ENCODE measurements at places on chromosomes 6 and 20. TPM values are rescaled to one million over a fixed set of nuclear protein-coding genes. Genes with fewer than 3 reads are reported as not detected.

The HRH3 gene
- total RNA-seq = not detected

DNA sequence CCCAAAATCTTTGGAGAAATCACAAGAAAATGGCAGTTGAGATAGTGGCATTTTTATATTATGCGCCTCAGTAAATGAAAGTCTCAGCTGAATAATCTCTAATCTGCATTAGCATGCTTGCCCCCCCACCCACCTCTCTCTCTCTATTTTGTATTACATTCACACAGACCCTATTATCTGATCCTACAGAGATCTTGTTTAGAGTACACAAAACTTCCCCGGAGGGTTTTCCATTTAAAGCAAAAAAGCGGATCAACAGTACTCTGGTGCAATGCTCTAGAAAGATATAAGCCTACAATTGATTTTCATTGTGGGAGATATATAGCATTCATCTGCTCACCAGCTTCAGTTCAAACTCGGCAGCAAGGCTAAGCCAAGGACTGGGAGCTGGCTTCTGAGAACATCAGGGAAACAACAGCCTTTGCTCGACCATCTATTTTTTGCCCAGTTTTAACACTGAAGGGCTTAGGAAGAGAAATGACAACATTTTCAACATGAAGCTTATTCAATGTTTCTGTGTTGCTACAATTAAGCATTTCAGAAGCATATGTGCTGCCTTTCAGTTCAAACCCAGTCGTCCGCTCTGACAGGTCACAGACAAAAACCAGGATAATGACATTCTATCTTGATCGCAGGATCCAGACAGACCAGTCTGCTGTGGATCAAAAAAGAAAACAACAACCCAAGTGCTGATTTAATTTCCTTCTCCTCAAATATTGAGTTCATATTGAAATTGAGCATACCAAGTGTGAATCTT, 137.6 kb upstream of the ATXN1 start:
- DNase-seq = no peak

The AFG1L gene
- total RNA-seq = 1.5 TPM

GRCh38 chr6:99362678-99363268, 13.3 kb upstream of the FAXC start:
- DNase-seq = no peak

DNA sequence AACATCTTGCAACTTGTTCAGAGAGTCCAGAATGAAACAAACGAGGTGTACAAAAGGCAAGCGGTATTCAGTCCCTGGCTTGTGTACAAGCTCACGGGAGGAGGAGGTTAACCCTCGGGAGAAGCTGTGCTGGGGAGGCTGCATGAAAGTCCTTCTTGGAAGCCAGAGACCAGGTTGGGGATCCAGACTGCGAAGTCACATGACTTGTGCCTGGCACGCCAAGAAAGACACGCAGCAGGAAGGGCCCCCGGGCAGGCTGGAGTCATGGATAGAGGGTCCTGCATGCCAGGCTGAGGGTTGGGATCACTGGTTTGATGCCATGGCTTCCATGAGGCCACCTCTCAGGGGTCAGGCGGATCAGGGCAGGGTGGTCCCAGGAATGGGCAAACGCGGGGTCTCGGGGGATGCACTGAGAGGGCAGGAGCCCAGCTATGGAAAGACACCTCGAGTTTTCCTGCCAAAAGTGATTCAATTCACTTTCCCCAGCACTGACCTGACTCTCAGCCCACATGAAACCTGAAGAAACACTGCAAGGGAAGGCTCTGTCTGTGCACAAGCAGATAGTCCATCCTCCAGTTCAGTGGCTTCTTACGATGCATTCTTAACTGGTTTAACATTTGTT, 79.4 kb downstream of the DLL1 start:
- DNase-seq = peak; percentile 79

The PI16 gene
- 56.9 TPM for total RNA-seq

DNA sequence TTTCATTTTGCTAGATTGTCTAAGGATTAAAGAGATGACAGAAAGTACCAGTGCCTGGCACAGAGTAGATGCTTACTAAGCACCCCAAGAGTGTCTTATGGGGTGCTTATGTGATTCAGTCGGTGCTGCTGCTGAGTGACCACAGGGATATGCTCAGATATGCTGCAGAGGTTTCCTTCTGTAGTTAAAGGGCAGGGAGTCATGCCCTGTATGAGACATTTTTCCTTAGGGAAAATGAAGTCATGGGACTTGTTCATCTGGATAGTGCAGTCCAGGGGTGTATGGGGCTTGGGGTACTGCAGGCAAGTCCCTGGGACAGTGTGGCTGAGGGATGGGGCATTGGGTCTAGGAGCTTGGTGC, 25.1 kb downstream of the TOX2 start:
- DNase-seq = no peak

DNA sequence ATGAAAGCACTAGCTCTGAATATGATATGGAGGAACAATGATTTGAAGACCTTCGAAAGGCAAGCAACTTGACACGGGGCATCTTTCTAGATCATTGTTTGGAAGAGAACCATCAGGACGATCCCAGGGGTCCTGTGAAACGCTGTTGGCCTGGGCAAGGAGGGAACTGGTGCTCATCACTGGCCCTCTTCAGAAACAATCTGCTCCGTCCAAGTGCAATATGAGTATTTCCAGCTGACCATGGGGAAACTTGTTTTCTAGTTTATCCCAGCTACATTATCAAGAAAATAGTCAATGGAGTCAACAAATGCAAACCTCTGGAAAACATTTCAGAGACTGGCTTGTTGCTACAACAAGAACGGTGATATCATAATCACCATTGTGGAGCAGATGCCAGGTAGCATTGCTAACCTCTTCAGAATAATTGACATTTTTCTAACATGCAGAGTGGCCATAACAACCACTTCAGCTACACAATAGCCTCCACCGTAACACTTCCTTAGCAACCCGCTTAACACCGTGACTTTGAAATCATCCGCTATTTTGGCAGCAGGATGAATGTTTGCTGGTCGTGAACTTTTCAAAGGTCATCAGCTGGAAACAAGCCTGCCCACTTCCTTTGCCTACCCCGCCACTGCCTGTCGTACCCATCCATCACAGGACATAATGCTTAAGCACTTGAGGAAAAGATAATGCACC, 112.0 kb upstream of the PDE10A start:
- DNase-seq = peak; percentile 90

DNA sequence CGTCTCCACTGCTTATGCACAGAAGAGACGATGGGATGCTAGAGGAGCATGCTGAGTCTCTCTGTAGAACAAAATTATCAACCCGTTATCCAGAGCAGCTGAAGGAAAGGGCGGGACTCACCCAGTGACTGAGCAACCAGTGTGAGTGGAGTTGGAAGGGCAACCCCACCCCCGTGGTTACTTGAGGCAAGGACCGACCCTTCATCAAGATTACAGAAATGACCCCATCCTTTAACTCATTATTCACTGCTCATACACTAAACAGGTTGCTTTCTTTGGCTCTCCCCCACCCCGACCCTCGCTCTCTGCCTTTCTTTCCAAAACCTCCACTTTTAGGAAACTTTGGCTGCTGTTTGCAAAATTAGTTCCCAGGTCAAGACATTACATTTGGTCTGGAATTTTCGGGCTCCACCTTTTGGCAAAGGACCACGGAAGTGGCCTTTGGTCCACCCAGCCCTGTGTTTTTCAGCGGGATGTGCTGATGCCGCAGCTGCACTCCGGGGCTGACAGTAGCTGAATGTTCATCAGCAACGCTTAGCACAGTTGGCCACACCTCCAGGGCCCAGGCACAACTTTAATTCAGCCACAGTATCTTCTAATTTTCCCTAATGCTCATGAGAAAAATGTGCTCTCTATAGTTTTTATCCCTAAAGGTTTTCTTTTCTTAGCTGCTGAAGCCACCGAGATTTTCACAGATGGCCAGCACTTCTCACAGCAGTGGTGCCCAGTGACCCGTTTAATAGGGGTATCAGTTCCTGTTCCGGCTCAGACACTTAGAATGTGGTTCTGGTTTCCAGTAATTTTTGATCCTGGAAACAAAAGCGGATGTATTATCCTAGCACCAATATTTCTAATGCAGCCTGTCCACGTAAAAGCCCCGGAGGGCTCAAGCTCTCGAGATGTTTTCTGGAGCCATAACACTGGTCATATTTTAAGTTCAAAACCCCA, 103.6 kb upstream of the NXT1 start:
- no peak for DNase-seq

DNA sequence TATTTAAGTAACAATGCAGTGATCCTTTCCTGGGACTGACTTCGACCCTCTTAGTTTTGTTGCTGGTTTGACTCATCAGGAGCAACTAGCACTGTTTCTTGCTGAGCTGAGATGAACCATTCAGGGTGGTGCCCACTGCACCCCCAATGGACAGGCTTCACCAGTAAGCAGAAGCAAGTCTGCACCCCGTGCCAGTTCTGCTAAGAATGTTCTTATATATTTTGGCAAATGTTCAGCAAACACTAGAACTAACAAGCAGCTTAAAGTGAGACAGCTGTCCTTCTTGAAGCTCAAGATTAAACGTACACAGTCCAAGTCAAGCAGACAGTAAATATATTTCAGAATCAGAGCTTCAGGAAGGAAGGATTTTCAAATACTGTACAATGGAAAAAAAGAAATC, 561.3 kb upstream of the CDH4 start:
- no peak for DNase-seq

The STK38 gene
- 44.3 TPM for total RNA-seq

The SLC24A3 gene
- 4.6 TPM for total RNA-seq

DNA sequence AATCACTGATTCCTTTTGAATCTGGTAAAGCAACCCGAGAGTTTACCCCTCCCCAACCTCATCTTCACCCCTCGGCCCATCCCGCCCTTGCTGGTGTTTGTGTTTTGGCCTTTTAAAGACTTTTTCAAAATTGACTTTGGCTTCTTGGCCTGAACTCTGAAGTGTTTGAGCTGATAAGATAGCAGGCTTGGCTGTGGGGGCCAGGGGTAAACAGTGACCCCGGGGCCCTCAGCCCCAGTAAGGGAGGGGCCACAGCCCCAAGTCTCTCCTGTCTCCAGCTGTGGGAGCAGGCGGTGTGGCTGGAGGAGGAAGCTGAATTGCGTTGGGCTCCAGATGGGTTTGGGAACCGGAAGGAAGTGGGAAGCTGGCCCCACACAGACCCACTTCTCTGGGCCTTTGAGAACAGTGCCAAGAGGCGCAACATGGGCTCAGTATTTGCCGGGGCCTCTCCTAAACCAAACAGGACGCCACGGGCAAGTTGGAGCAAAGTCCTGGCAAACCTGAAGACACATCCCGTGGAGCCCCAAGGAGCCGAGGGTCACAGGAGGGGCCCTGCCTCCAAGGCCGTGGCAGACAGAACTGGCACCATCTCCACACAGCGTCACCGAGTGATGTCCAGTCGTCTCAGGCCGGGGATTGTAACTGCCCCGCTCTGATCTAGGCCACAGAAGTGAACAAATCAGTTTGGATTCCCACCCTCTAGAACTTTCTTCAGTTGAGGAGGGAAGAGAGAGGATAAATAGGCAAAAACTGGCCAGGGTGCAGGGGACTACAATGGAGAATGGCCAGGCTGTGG, 54.3 kb upstream of the PTPN1 start:
- no peak for DNase-seq

The HTR1E gene
- not detected for total RNA-seq

DNA sequence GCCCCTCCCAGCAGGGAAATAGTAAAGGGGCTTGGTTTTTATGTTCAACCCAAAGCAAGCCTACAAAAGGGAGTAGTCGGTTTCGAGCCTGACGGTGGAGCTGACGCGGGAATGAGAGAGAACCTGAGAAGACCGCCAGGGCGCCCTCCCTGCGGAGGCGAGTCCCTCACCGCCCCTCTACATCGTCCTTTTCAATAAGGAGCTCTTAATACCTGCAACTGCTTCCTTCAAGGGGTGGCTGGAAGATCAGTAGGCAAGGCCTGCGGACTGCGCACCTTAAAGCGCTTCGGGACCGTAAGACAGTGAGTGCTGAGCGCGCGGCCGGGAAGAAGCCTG, 709 bp upstream of the ZNF76 start:
- DNase-seq = no peak

The DCDC2 gene
- not detected for total RNA-seq

- no peak for DNase-seq
Measured at GRCh38 chr6:76772951-76773350, 690.3 kb downstream of the HTR1B start.

DNA sequence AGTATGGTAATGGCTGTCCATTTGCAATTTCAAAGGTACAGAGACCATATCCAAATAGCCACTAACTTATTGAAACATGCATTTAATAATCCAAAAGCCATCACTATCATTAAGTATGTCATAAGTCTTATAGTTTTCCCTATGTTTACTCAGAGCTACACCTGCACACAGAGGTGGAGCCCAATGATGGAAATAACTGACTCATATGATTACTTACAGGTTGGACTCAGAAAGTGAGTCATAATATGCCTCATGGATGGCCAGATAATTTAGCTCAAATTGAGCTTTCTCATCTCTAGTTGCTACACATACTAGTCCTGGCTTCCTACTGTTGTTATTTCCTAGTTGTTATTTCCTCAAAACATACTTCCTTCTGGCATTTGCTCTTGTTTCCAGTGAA, 104.4 kb upstream of the KHDRBS2 start:
- DNase-seq = no peak

DNA sequence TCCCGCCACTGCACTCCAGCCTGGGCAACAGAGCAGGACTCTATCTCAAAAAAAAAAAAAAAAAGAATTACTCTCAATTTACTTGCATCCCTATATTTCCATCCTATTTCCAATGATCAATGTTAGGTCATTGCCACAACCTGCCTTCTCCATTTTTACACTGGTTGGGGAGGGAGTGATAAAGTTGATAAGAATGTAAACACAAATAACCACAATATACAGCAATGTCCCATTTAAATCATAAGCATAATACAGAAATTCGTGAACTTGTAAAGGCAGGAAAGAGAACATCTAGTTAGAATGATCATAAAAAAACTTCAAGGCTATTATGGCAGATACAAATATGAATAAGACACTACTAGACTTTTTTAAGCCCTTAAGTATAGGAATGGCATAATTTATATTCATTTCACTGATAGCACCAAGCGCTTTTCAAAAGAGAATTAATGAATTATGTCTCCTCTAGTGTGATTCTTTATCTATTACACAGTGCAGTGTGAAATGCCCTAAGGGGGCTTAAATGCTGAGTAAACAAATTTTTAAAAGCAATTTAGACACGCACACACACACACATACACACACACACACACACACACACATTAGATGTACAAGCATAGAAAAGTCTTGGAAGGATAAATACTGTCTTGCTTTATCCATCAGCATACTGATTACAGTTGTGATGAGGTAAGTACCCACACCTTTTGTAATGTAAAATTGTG, 33.5 kb upstream of the RAB23 start:
- no peak for DNase-seq

DNA sequence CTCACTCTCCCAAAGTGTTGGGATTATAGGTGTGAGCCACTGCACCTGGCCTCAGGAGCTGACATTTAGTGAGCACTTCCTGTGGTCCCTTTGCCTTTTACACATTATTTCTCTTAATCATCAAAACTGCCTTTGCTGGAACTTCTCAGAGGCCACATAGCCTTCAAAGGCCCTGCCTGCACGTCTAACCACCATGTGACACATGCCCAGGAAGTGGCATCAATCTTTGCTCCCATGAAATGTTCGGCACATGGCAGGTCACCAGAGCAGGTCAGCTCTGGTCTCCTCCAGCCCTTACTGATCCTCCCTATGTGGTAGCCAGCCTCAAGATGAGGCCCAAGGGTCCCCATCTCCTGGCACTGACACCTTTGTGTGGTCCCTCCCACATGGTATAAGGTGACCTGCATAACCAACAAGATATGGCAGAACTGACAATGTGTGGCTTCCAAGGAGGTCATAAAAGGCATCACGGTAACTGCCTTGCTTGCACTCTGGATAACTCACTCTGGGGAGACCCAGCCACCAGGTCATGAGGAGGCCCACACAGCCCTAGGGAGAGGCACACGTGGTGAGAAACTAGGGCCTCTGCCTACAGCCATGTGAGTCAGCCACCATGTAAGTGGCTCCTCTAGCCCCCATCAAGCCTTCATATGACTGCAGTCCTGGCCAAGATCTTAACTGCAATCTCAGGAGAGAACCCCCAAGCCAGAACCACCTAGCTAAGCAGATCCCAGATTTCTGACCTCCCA, 28.8 kb upstream of the HMGA1 start:
- no peak for DNase-seq

Data from esophagus muscularis mucosa (tissue), 4 donors.